ENCODE measurements at places on chromosomes 16 and 17.

- DNase-seq: peak; percentile 91
Measured at GRCh38 chr17:66533572-66533971, 231.2 kb downstream of the PRKCA start.

GRCh38 chr16:14061732-14062259 lies 9.3 kb upstream of the MRTFB start:
- no peak for DNase-seq

- no peak for DNase-seq
Measured at GRCh38 chr17:14919631-14920213, 345.4 kb downstream of the PMP22 start.

DNA sequence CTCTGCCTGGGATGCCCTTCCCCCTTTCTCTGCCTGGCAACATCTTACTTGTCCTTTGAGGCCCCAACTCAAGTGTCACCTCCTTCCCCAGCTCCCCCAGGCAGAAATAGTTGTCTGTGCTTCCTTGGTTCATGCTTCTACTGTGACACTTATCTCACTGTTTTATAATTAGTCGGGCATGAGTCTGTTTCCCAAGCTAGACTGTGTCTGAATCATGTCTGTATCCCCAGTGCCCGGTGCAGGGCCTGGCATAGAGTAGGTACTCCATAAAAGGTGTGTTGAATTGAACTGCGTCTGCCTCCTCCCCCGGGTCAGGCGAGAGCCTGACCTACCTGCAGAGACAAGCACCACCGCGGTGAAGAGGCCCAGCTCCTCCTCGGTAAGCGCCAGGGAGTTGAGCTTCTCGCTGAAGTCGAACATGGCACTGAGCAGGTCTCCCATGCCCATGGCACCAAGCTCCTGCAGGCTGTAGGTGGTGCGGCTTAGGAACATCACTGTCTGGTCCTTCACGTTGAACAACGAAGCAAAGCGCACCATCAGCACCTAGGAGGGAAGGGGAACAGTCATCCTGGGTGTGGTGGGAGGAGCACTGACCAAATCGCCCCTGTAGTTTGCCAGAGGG lies 6.7 kb downstream of the NR1D1 start:
- no peak for DNase-seq

DNA sequence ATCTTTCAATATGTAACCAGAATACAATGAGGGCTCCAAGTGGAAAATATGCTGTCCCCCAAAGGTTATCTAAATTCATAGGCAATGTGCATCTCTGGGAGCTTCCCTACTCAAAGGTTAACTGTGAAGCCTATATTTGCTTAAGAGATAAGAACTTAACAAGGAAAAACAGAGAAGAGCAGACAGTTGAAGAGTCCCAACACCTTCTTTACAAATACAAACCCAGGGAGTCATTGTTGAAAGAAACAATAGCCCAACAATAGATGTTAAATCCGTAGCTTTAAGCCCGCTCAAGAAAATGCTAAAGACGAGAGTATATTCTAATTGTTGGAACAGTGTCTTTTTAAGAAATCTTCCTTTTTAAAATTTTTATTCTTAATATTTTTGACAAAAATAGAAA lies 87.8 kb downstream of the CDH8 start:
- DNase-seq: no peak

- peak; percentile 60 for DNase-seq
Measured at GRCh38 chr16:29765167-29766032, 12.7 kb upstream of the ZG16 start.

- no peak for DNase-seq
Measured at GRCh38 chr16:82657786-82658185, 31.0 kb downstream of the CDH13 start.

GRCh38 chr17:19298569-19299213 lies 61.5 kb downstream of the EPN2 start:
- no peak for DNase-seq

- DNase-seq: no peak
Measured at GRCh38 chr17:300881-301280, 51.7 kb downstream of the RPH3AL start.

- DNase-seq: no peak
Measured at GRCh38 chr17:6558932-6559752, 2.8 kb upstream of the PITPNM3 start.

GRCh38 chr16:51651061-51651466 lies 500.0 kb upstream of the SALL1 start:
- DNase-seq: no peak

- no peak for DNase-seq
Measured at GRCh38 chr17:6374761-6375312, 60.1 kb downstream of the AIPL1 start.

GRCh38 chr16:66376577-66377305 lies 10.2 kb downstream of the CDH5 start:
- no peak for DNase-seq

DNA sequence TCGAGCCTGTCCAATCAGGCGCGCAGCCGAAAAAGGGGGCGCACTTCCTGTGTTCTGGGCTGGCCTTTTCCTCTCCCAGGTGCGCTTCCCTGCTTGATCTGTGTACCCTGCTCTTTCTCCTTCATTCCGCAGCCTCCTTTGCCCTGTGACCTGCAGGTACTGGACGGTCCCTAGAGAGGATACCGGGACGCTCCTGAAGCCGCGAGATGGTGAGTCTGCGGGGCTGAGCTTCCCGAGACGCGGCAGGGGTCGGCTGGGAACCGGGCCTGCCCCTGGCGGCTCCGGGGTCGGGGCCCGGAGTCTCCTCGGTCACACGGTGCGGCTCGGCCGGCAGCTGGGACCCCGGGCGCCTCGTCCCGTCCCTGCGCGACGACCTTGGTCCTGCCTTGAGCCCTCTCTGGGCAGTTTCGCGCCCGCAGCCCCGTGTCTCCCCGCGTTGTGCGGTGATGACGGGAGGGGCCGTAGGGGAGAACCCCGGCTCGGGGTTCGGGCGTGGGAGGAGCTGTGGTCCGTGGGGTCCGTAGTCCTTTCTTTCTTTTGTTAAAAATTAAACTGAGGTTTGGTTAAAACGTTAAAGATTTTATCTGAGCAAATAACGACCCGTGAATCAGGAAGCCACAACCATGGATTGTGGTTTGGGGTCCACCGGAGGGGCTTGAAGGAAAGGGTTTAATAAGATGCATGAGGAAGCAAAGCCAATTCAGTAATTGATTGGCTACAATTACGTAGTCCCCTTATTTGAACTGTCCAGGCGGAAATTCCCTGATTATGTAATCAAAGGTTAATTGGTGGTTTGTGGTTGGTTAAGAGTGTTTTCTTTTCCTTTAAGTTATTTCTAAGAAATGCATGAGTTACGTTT lies 172.8 kb upstream of the ZNF267 start:
- DNase-seq: no peak

GRCh38 chr17:70938336-70938735 lies 769.0 kb downstream of the KCNJ2 start:
- no peak for DNase-seq

DNA sequence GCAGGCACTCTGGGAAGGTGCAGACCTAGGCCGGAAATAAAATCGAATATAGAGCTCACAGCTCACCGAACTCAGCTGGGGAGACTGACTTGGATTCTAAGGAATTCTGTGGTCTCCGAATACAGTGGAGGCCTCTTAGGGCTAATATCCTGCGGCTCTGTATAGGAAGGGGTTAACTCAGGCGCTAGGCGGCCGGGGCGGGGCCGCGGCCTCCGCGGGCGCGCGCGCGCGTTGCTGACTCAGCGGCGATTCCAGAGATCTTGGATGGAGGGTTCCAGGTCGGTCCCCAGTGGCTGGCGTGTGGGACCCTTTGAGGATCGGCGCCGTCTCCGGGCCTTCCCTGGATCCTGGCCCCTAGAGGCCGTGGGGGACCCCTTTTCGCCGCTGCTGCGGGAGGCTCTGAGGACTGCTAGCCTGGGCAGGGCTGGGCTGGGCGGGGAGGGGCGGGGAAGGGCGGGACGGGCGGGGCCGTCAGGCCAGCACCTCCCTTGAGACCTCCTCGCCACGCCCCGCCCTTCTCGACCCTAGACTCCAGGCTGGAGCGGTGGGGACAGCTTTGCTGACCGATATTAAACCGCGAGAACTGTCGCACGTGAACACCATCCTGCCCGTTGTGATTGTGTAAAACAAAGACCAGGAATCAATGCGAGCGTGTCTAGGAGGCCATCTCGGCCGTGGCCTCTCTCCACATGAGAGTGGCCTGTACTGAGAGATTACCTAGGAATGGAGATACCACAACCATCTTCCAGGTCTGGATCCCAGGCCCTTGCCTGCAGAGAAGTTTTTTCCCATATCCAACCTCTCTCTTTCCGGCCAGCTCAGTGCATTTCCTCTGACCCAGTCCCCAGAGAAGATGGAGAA lies 1.4 kb upstream of the PLEKHH3 start:
- DNase-seq: peak; percentile 62

DNA sequence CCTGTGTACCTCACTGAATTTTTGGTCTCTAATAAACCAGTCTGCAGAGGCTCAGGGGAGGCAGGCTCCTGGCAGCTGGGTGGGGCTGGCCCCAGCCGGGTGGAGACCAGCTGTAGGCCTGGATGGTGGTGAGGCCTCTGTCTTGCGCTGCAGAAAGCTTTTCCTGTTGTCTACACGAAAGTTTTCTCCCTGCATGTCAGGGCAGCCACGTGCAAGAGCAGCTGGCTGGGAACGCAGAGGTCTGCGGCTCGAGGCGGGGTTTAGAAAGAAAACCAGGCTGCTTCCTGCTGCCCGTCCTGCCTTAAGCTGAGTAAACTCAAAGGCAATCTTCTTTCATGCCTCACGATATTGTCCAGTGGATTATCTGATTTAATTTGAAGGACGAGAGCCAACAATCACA lies 2.4 kb downstream of the SERPINF1 start:
- no peak for DNase-seq

DNA sequence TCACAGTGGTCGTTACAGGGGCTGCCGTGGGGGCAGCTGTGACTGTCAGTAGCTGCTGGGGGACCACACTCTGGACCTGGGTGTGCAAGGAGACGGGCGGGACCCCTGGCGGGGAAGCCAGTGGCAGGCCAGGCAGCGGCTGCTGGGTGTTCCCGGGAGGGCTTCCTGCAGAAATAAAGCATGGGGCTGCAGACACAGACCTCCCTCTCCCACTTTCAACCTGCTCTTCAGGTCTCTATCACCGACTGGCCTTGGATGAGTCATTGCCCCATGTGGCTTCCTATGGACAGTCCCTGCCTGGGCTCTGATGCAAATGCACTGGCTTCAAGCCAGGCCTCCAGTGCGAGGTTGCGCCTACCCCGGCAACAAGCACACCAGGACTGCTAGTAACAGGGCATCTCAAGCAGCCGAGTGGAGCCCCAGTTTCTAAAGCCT lies 17.2 kb downstream of the SREBF1 start:
- peak; percentile 24 for DNase-seq

DNA sequence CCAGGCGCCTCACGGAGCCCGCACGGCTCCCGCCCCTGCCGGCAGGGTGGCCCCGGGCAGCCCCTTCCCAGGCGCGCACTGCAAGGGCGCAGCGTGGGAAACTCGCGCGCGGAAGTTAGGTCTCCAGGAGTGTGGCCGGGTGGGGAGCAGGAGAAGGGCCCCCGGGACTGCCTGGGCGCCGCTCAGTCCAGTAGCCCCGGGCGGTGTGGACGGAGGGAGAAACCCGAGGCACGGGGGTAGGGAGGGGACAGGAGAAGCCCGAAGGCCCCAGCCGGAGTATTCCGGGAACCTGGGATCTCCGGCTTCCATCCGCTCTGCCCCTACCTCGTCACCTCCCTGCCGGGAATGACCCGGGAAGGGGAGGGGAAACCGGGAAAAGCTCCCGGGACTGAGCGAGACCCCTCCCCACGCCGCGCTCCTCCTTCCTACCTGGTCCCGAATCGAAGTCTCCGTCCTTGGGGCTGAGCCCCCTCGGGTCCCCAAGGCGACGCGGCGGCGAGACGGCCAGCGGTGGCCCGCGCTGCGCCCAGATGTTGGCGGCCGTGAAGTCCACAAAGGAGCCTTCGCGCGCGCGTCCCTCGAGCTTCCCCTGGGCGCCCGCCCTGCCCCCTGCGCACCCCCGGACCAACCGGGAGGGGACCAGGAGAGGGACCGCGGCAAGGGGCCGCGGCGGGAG lies 418 bp downstream of the SOCS3 start:
- DNase-seq: no peak

GRCh38 chr17:53837131-53837530 lies 14.4 kb downstream of the KIF2B start:
- DNase-seq: no peak

DNA sequence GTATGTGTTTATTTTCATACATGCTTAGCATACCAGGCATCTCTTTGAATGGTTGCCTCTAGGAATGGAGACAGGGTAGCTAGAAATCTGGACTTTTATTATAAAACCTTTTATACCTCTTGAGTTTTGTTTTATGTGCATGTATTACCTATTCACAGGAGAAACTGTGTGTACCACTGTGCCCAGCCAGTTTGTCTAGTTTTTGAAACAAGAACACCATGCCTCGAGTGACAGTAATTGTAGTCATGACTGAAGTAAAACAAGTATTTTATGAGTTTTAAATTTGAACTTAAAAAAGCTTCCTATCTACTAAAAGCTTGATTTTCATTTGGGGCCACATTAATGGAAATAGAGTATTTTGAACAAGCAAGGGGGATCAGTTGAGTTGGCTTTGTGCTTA lies 57.4 kb downstream of the SNTB2 start:
- DNase-seq: no peak

- DNase-seq: no peak
Measured at GRCh38 chr17:71502443-71502842, 618.4 kb upstream of the SOX9 start.

- DNase-seq: no peak
Measured at GRCh38 chr17:65780111-65780510, 218.7 kb upstream of the AXIN2 start.

- no peak for DNase-seq
Measured at GRCh38 chr16:55508271-55508921, 476 bp upstream of the LPCAT2 start.

DNA sequence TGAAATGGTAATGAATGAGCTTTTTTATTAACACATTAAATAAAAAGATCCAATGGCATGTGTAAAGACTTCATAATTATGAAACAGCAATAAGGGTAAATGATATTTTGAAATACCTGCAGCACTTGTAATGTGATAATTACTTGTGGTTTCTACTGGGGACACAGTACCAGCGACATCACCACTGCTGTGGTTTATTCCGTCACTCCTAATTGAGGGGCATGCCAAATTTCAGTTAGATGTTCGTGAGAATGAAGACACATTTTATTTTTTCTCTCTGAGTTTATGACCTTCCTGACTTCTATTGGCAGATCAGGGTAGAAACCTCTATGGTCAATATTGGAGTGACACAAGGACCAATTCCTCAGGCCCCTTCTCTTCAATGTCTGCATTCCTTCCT lies 131.9 kb upstream of the XYLT1 start:
- DNase-seq: no peak

DNA sequence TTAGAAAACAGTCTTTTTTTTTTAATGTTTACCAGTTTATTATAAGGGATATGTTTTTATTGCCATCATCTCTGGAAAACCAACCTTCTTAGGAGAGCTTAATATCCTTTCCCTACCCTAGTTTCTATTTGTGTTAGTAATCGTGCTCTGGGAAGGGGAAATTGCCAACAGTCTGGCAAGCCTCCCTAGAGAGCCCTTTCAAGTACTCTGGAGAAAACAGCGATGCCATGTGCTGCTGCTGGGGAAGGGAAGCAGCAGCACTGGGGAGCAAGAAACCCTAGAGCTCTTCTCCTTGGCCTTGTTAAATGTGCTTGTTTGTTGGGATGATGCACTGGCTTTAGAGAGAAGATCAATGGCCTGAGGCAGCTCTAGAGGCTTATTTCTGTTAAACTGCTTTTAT lies 10.3 kb downstream of the RETREG3 start:
- no peak for DNase-seq

Data from NCI-H526 (cell line).